ENCODE measurements at places on chromosomes 6 and 20.

DNA sequence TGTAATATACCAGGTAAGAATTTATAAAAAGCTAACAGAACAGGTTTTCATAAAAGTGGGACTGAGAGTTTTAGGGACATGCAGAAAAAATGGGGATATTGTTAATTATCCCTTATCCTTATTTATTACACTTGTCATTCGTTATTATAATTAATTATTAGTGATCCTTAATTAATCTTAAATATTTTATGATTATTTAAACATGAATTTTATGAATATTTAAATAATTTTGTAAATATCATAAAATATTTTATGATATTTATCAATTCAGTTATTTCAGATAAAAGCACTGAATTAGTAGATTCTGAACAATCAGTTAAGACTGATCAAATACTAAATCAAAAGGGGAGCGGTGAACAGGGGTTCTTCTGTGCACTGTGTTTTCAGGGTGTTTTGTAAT, 300.1 kb downstream of the PAX1 start:
- DNase-seq = no peak

DNA sequence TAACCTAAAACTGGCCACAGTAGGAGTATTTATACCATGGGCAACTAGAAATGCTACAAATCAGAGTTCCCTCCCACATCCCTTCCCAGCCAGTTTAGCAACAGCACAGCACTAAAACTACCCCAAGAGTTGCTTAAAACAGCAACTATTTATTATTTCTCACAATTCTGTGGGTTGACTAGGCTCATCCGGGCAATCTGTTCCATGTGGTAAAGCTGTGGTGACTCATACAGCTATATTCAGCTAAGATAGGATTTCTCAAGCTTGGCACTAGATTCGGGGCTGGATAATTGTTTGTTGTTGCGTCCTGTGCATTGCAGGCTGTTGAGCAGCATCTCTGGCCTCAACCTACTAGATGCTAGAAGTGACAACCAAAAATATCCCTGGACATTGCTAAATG, 8.6 kb upstream of the HECA start:
- no peak for DNase-seq

DNA sequence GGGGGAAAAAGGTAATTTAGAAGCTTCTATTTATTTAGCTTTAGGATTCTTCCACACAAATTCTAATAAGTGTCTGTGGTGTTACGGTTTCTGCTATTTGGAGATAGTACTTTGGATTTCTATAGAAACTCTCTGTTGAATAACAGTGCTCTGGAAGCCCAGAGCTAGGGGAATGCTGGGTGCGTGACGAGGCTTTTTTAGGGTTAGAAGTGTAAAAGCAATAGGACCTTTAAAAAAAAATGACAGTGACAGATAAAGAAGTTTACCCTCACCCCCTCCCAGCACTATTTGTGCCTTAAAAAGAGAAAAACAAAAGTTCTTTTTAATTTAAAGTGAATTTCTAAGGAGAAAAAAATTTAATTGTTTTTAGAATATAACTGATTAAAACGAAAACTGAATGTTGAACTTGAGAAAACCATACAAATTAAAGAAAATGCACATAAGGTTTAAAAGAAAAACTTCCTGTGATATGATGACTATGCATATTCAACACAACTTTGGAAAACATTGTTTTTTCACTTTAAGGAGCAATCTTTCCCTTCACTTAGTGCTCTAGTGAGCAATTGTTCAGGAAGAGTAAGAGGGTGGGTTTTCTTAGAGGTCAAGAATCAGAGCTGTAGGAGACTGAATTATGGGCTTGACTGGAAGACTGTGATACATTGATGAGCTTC, 89.6 kb upstream of the RIPOR2 start:
- no peak for DNase-seq

GRCh38 chr6:7541175-7542064, at the start of gene DSP:
TSS of gene DSP (plus strand) at chr6:7541671. CDS start at chr6:7541916, 245 bp downstream.
- DNase-seq = no peak

DNA sequence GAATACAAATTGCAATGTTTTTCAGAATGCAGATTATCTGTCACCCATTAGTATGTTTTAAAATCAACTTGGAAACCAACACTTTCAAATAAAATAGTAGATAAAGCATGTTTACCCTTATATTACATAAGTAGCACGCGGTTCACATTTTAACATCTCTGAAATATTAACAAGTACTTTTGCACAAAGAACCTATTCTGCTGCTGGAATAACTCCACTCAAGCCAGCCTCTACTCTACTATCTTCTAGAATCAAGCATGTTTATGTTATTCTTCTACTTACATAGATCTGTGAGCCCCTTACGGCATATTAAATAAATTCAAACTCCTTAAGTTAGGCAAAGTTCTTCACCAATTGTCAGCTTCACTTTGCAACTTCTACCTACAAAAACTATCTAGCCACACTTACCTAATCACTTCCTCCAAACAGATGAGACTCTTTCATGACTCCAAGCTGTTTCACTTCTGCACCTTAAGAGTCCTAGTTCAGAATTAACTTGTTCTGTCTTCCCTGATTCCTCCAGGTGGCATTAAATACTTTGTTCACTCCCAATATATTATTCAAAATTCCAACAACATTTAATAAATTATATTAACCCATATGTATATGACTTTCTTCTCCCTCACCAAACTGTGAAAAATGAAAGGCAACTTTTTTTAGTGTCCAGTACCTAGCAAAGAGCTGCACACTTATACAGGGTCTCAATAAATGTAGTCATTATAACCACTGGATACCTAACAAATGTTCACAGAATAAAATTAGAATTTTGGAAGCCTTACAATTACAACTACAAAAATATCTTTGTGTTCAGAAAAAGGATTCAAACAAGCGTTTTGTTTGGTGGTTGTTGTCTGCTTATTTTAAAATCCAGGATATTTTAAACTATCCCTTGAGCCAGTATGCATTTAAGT, 12.1 kb downstream of the CEP85L start:
- DNase-seq = no peak

DNA sequence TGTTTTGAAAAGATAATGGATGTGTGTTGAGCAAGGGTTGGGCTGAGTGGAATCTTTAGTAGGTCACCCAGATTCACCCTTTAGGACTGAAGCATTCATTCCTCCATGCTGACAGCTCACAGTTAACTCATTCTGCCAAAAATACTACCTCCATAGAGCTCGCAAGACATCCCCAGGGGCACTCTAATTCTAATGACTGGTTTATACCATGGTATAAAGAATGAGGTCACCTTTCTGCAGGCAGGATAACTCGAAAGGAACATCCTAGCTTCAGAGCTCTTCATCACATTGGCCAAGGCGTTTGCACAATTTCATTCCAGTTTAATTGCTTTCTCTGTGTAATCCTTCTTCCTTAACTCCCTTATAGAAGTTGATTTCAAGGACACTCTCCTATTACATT, 1257.2 kb upstream of the EYS start:
- DNase-seq = no peak
